ENCODE measurements at places on chromosomes 4 and X.

GRCh38 chrX:155071694-155072280, 479 bp downstream of the BRCC3 start:
- no peak for DNase-seq

DNA sequence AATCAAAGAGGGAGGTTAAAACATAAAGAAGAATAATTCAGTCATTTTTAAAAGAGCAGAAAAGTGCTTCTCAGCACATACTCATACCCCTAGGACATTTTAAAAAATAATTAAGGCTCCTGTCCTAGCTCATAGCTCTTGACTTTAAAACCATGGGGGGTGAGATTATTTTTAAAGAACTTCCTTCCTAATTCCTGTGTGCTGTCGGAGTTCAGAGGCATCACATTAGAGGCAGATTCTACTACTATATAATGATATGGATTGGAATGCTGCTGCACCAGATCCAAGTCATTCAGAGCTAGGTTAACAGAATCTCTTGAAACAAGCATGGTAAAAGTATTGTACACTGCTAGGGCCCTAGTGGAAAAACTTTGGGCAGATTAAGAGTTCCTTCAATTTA, 456.5 kb upstream of the ADGRL3 start:
- no peak for DNase-seq

- no peak for DNase-seq
Observed at GRCh38 chrX:151974336-151975227, at the start of gene GABRE. Gene GABRE, minus strand, starts transcription at chrX:151974676. Its CDS starts 51 bp downstream, at chrX:151974625.

DNA sequence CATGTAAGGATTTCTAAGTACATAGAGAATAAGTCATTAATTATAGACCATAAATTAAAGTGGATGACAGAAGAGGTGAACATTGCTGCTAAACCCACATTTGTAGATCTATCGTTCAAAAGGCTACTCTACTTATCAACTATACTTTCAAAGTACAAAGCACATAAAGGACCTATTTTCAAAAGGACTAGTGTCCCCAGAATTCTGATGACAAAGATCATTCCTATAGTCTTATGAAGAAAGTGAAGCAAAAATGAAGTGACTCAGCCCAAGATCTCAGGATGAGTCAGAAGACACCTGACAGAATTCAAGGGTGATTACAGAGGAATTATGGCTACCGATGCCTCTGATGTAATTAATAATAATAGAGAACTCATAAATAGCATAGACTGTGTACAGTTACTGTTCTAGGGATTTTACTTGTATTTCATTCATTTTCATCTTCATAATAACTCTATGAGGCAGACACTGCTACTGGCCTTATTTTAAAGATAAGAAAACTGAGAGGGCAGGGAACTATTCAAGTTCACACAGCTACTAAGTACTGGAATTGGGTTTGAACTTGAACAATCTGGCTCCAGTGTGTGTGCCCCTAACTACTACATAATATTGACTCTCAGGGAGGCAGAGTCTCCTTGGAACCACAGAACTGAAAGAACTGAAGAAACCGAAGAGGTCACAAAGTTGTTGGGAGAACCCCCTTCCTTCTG, 17.1 kb downstream of the USP46 start:
- no peak for DNase-seq

- no peak for DNase-seq
Observed at GRCh38 chr4:3303923-3304710, 11.3 kb downstream of the RGS12 start.

- DNase-seq: no peak
Observed at GRCh38 chr4:137471895-137472294, 60.4 kb downstream of the PCDH18 start.

DNA sequence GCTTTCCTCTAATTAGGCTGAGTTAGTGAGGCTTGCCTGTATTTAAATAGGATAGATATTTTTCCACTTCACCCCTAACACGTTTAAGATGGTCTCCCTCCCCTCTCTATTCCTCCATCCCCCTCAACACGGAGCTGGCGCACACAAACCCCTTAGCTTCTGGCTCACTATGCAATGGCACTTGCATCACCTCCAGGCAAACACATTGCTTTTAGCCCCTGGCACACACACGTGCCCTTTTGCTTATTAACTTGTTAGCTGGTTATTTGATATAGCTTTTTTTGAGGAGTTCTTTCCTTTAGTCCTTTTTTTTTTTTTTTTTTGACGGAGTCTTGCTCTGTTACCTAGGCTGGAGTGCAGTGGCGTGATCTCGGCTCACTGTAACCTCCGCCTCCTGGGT, 94.3 kb downstream of the HDAC8 start:
- DNase-seq: no peak

GRCh38 chrX:10142041-10142599, 14.7 kb upstream of the CLCN4 start:
- no peak for DNase-seq

- DNase-seq: no peak
Observed at GRCh38 chrX:138872537-138872936, 161.0 kb upstream of the FGF13 start.

GRCh38 chr4:118969359-118969758, 80.7 kb downstream of the SYNPO2 start:
- DNase-seq: no peak

GRCh38 chr4:168674077-168674747, 177.4 kb downstream of the PALLD start:
- no peak for DNase-seq

- DNase-seq: no peak
Observed at GRCh38 chr4:156638925-156639605, 332.5 kb downstream of the PDGFC start.

DNA sequence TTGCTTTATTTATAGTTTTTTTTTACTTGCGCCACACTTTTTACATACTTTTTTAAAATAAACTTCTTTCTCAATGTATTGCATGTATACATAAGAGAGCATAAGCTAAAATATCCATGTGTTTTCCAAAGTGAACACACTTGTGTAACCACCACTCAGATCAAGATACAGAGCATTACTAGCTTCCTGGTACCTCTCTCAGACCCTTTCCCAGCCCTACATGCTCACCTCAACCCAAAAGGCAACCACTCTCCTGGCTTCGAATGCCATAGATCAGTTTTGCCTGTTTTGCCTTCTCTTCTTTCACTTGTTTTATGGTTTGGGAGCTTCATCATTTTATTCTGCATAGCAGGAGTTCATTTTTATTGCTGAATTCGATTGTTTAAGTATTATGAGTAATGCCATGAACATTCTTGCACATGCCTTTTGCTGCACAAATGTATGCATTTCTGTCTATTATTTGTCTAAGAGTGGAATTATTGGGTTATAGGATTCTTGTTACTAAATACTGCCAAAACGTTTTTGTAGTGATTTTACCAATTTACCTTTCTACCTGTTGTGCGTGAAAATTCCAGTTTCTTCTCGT, 45.9 kb upstream of the NUDT6 start:
- DNase-seq: no peak

- DNase-seq: no peak
Observed at GRCh38 chr4:48047896-48048295, 31.3 kb downstream of the NIPAL1 start.

DNA sequence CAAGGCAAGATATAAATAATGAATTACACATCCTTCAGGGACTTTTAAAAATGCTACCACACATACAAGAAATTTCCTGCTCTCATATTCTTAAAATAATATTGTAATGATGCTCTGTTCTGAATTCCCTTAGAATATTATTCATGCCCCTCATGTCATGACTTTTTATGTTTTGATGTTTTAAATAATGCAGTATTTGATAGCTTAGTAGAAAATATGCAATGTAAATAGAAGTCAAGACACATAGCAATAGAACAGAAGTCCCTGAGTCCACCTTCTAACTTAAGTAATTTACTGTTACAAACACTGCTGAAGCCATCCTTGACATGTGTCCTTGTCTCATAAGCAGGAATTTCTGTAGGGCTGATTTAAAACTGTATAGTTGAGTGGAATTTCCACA, 1071.2 kb upstream of the LCORL start:
- no peak for DNase-seq

- no peak for DNase-seq
Observed at GRCh38 chrX:110944751-110945675, 149.4 kb upstream of the CHRDL1 start.

DNA sequence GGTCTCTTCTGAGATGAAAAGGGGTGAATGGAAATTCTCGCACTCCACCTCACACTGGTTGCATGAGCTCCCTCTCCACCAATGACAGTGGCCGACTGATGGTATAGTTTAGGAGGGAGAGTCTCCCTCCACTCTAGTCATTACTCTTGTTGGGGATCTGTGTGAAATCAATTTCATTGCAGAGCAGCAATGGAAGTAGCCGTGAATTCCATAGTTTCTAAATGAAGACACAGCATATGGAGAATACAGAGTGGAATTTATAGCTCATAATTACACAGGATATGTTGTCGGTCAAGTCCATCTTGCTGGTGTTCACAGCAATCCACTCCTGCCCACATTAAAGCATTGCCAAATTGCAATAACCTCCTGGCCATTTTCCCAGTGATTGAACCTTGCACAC, 426.0 kb downstream of the AFF2 start:
- no peak for DNase-seq

- no peak for DNase-seq
Observed at GRCh38 chrX:36336751-36337150, 417.2 kb downstream of the CFAP47 start.

DNA sequence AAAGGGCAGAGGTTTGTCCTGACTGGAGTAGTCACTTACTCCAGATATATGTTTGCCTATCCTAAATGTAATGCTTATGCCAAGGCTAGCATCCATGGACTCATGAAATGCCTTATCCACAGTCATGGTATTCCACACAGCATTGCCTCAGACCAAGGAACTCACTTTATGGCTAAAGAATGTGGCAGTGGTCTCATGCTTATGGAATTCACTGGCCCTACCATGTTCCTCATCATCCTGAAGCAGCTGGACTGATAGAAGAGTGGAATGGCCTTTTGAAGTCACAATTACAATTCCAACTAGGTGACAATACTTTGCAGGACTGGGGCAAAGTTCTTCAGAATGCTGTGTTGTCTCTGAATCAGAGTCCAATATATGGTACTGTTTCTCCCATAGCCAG, 1014.8 kb downstream of the RAPGEF2 start:
- DNase-seq: no peak

DNA sequence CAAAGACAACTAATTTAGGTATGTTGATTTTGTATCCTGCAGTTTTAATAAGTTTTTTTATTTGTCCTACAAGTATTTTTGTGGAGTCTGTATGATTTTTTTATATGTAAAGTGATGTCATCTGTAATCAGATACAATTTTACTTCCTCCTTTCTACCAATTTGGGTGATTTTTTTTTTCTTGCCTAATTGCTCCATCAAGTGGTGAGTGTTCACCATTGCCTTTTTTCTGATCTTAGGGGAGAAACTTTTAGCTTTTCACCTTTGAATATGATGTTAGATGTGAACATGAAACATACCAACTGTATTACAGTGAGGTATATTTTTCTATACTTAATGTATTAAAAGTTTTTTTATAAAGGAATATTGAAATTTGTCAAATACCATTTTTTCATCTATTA, 362.3 kb downstream of the PABPC4L start:
- no peak for DNase-seq

- DNase-seq: no peak
Observed at GRCh38 chrX:13387666-13388494, 68.0 kb upstream of the ATXN3L start.

DNA sequence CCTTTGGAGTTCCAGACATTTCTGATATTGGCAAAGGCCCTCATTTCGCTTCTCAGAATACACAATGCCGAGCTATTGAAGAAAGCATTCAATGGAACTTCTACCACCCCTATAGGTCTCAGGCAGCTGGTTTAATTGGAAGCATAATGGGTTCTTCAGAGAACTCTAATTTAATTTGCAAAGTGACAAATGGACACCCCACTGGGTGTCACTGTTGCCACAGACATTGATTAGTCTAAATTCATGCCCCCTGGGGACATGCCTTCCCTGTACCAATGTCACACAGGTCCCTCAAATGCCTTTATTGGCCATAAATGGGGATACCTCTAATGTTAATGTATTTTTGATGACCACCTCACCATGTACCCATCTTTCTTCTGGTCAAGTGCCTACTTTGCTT, 22.9 kb upstream of the TMEM255A start:
- no peak for DNase-seq

DNA sequence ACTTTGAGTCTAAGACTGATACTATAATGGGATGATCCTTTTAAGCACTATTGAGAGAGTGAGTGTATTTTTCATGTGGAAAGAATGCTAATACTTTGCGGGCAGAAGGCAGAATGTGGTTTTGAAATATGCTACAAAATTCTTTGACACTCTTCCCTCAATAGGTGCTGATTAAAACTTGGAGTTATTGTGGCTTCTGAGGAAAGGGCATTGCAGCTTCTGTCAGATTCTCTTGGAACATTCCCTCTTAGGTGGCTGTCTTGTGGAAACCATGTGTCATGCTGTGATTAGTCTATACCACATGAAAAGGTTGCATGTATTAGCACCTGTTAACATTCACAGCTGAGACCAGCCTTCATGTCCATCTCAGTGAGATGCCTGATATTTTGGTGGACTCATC, 547.0 kb downstream of the STIM2 start:
- DNase-seq: no peak

DNA sequence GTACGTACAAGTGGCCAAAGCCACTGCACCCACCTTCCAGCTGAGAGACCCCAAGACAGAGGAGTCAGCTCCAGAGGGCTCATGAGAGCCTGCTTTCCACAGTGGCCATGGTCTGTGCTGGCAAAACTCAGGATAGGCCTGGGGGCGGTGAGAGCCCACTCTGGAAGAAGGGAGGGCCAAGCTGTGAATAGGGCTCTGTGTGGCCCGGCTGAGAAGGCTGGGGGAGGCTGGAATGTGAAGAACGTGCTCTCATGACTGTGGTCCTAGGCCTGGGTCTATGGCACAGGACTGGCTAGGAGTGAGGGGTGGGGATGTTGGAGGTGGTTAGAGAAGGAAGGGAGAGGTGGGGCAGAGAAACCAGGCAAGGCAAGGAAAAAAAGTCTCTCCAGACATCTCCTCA, 13.3 kb downstream of the STARD8 start:
- no peak for DNase-seq

DNA sequence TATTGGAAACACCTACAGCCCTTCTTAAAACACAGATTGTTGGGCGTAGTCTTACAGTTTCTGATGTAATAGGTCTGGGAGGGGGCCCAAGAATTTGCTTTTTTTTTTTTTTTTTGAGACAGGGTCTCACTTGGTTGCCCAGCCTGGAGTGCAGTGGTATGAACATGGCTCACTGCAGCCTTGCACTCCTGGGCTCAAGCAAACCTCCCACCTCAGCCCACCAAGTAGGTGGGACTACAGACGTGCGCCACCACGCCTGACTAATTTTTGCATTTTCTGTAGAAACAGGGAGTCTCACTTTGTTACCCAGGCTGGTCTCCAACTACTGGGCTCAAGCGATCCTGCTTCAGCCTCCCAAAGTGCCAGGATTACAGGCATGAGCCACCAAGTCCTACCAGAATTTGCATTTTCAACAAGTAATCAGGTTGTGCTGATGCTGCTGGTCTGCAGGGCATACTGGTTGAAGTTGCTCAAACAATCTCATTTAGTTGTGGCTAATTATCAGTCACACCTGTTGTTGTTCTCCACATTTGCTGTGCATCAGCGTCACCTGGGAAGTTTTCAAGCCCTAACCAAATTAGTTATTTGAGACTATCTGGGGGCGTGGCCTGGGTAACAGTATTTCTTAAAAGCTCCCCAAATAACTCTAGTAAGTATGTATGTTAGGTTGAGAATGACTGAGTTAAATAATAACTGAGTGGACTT, 14.0 kb downstream of the TMEM154 start:
- DNase-seq: no peak

All from cortex of kidney (tissue), 1 donor.